ENCODE measurements at places on chromosomes 3 and 15.

DNA sequence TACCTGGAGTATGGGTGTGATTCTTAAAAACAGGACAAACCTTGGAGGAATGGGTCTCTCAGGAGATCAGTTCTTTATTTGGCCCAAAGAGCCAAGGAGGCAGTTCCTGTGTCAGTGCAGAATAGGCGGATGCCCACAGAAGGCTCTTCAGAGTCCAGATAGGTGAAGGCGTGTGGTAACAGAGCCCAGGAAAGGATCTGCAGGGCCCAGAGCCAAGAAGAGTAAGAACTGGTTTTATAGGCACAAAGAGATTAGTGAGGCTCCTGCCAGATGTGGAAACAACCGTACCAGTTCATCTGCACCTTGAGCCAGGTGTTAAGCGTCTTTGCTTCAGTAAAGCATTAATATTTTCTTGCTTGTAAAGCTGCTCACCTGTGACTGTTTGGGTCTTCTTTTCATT, 140.1 kb upstream of the BFSP2 start:
- no peak for DNase-seq

DNA sequence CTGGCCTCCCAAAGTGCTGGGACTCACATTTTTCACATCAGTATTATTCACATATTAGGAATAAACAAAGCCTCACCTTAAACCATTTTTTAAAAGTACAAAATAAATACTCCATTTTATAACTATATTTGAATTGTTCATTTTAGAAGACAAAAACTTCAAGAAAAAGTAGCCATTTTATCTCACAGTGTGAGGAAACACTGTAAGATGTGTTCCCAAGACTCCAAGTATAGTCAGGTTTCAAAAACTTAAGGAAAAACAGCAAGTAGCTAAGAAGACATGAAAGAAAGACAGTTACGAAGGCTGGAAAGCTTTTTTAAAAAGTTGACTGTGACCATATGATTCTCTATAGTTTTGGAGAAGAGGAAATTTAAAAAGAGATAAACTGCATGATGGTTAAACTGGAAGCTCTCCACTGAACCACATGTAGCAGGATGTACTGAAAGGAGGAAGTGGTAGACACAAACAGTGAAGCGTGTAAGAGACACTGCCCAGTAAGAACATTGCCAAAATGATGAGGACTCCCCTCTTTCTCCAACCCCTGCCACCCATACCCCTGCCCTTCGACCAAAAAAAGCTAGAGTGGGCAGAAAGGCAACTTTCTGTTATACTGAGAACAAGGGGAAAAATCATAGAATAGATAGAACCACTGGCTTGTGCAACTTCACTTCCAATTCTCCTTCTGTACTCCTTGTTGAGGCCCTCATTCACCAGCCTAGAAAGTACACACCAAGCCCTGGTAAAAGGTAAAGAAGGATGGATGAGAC, 6.2 kb upstream of the TMF1 start:
- DNase-seq: no peak

DNA sequence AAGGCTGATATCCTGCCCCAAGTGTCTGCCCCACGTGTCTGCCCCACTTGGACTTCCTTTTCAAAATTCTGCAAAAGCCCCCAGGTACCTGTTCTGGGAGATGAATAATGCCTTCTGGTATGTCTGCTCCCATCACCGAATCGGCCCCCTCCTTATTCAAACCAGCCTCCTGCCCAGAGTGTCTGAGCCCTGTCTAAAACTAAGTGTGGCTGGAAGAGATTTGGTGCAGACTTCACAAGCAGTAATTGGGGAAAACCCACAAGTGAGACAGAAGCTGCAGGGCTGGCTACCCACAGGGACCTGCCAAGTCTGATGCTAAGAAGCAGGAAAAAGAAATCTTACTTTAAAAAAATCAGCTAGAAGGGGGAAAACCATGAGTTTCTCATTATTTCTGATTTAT, 85.1 kb downstream of the DUT start:
- DNase-seq: no peak

DNA sequence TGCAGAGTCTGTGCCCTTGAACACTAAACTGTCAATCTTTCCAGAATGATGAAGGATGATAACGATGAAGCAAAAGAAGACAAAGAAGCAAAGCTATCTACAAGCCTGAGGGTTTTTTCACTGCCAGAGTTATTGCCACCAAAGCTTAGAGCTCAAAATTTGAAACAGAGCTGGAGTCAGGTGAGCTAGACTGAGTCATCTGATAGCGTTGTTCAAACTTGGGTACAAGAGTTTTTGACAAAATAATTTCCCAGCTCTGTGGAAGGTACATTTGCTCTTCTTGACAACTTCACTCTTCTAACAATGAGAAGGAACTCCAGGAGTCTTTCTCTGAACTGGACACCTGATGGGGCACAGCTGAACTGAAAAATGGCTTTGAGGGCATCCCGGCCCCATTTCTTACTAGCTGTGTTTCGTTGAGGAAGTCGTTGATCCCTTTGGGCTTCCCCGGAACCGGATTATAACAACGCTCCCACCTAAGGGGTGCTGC, 715 bp downstream of the MCCC1 start:
- no peak for DNase-seq
